Activated naive CD4-positive, alpha-beta T cell (primary cell): ENCODE measurements at places on chromosomes 4 and X.

DNA sequence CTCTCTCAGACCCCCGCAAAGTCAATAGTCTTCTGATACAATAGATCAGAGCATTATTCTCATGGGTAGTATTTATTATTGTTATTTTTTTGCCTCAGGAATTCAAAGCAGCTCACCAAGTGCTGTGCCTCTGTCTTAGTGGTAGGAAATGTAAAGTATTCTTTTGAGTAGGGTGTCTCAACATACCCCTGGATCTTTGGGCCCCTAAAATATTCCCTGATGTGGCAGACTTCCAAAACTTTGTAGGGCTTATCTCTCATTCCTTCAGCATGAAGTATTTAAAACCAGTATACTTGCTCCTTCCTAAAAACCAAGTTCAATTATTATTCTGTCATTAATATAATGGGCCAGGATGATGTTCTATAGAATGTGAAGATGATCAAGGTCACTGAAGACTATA lies 115.3 kb upstream of the ZNF827 start:
- DNase-seq, result no peak

DNA sequence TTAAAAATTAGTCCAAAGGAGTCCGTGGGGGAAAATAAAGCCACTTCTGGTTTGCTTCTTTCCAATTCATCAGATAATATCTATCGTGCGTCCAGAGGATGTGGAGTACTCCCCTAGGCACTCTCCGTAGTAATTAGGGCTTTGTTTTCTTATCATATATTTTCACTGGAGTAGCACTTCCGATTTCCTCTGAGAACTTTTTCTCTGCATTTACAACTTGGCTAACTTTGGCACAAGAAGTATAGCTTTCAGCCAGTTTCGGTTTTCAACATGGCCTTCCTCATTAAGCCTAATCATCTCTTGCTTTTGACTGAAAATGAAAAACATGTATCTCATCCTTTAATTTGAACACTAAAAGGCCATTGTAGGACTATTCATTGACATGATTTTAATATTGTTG lies 80.5 kb downstream of the CASP3 start:
- DNase-seq, result no peak

GRCh38 chr4:151313306-151314009 lies 11.9 kb downstream of the SH3D19 start:
- no peak for DNase-seq

DNA sequence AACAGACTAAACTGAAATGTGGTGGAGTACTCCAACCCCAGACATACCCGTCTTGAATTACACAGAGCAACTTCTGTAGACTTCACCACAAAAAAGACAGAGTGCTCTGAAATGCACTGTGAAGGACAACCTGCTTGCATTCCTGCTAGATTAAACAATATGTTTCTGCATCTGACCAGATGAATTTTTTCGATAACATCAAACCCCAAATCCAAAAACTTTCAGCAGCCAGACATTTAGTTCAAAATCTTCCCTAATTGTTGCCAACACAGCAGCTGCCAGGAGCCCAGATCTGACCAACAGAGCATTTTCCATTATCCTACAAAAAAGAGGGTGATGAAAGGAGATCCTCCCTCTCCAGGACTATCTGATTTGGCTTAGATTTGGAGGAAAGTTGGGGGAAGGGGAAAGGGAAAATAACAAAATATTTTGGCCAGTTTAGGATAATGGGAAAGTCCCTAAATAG lies 356.5 kb downstream of the PDGFC start:
- DNase-seq, result no peak

- DNase-seq, result no peak
Observed at GRCh38 chr4:5660185-5660584, 48.2 kb downstream of the EVC2 start.

DNA sequence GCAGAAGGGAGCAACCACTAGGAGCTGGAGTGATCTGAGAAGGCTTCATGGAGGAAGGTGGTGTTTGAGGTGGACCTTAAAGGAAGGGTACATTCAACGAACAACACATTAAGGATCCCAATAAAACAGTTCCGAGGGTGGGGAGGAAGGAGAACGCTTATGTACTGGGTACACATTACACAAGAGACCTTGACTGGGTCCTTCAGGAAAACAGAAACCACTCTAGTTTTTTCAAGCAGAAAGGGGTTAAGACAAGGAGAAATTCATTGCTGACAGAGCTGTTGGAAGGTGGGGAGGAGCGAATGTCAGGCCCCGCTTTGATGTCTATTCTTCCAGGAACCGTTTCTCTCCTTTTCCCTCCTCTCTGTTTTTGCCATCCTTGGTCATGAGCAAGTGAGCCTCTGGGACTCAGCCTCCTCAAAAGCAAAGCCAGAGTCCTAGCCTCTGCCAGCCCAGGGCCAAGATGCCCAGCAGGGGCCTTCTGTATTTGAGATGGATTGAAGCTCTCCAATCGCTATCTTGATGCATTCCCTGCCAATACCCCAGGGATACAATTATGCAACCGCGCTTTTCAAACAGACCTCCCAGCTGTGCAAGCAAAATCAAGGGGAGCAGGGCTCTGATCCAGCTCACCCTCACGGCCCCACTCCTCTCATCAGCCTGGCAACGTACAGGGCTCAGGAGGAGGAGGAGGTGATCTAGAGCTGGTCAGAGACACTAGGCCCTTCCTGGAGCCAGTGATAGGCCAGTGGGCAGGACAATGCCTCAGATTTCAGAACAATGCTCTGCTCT lies 48.4 kb downstream of the ZBTB49 start:
- no peak for DNase-seq

DNA sequence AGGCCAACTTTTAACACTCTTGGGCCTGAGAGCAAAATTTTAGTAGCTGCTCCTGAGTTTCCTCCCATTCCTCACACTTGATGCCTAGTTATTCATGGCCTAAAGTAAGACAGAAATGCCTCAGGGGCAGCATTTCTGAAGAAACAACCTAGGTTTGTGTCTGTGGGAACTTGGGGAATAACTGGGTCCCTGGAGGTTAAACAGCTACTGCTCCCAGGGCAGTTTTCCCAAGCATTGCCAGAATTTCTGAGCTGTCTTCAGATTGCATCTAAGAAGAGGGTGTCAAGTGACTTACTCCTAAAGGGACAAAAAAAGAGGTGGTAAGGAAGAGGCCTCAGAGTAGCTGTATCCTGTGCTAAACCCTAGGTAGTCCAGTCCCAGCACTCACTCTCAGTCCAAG lies 130.8 kb upstream of the ACSL4 start:
- no peak for DNase-seq

GRCh38 chrX:13101441-13102139 lies 57.2 kb upstream of the FAM9C start:
- peak; percentile 1 for DNase-seq

GRCh38 chrX:72258174-72258573 lies 18.9 kb downstream of the RPS4X start:
- no peak for DNase-seq

DNA sequence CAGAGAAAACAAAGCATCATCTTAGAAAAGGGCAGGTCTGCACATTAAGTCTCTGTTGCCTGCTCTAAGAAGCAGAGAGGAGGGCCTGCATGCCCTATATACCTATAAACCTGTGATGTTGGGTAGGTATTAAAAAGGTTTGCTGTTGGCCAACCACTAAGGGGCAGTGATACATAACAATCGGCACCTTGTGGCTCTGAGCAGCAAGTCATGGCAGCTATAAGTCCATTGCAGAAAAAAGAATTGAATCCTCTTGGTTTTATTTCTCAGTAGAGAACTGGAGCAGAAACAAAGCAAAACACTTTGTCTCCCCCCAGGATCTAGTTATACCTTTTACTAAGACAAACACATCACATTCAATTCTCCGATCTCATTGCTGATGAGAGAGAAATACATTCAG lies 1364.4 kb downstream of the STIM2 start:
- DNase-seq, result no peak

DNA sequence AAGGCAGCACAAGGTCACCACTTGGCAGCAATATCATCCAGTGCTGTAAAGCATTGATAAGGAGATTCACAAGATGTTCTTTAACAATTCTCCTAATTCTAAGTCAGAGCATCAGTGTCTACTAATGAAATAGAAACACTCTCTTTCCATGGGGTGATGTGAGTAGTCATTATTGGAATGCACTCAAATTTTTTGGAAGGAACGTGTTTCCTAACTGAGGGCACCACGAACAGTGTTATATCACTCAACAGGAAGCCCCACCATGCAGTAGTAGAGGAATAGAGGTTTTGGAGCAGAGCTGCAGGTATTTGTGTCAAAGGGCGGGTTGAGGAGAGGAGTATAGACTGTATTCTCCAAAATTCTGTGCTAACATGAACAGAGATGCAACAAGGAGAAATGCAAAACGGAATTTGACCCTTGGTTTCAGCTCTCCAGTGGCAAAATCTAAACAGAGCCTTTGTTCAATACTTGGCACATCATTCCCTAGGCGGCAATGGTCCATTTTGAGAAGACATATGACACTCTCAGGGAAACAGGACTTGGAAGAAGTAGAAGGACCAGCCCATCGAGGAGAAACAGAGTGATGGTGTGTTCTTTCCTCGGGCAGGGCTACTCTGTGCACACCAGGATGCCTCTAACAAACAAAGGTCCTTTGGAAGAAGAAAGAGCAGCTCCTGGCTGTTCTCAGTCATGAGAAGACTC lies 98.9 kb downstream of the CPEB2 start:
- DNase-seq, result no peak

DNA sequence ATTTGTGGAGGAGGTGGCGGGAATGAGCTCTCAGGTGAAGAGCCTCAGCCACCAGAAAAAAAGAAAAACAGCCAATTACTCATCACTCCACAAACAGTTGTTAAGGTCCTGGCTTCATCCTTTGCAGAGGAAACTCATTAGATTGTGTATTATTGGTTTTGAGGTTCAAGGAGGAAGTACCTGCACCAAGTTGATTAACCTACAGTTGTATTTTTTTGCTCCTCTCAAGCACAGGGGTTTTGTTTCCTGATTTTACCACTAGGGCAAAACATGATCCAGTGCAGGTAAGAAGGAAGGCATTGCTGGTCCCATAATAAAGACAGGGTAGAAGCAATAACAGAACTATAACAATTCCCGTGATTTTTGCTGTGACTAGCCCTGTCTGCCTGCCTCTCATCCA lies 84.0 kb upstream of the QRFPR start:
- DNase-seq, result no peak

- DNase-seq, result no peak
Observed at GRCh38 chr4:104465201-104465600, 29.5 kb downstream of the CXXC4 start.

GRCh38 chr4:122671919-122672490 lies 51.1 kb upstream of the IL21 start:
- DNase-seq, result no peak

DNA sequence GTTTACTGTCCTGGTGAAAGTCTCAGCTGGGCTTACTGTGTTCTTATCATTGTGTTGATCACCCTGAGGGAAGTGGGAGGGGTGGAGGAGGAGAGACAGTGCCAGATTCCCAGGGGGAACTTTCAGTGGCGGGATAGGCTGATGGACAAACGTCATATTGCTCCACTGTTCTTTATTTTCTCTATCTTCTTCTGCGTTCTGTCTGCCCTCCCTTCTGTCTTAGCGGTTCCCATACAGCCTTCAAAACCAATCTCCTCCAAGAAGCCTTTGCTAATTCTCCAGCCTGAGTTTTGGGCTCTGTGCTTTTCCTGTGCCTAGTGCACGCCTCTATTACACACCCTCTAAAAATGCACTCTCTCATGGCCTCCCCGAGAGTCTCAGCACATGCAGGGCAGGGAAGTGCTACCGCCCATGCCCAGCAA lies 448.7 kb upstream of the FAT1 start:
- no peak for DNase-seq

- no peak for DNase-seq
Observed at GRCh38 chr4:19752599-19752998, 499.1 kb upstream of the SLIT2 start.

DNA sequence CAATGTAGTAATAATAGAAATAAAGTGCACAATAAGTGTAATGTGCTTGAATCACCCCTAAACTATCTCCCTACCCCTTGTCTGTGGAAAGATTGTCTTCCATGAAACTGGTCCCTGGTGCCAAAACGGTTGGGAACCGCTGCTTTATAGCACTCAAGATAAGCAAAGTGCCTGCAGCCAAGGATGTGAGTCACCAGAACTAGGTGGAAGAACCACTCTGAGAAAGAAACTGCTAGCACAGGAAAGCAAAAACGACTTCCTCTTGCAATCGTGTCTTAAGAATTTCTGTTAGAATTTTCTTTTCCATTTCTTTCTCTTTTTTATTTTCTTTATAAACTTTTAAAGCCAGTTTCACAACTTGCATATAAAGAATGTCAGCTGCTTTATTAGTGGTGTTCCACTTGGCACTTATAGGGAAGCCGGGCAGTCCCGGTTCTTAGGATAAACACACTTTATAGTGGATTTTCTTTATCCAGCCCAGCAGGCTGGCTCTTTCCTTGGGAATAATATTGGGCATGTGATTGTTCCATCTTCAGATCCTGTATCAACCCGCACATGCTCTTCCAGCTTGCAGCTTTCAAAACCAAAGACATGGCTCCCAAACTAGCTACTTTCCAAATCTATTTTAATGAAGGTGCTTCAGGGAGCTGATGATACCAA lies 32.3 kb upstream of the CXCL8 start:
- no peak for DNase-seq

DNA sequence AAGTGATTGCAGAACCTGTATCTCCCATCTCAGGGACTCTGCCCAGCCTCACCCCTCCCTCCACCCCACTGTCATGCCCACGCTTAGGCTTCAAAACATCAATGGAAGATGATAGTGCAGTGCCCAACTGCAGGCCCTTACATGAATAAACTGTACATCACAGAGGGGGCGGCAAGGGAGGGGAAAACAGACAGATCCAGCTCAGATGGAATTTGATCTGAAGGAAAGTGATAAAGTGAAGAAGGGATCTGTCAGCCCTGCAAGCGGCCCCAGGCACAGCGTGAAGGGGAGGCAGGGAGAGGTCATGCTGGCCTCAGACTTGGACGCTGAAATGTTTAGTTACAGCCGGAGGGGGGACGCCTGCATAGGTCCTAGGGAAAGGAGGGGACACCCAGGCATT lies 38.5 kb downstream of the GYG2 start:
- DNase-seq, result no peak

DNA sequence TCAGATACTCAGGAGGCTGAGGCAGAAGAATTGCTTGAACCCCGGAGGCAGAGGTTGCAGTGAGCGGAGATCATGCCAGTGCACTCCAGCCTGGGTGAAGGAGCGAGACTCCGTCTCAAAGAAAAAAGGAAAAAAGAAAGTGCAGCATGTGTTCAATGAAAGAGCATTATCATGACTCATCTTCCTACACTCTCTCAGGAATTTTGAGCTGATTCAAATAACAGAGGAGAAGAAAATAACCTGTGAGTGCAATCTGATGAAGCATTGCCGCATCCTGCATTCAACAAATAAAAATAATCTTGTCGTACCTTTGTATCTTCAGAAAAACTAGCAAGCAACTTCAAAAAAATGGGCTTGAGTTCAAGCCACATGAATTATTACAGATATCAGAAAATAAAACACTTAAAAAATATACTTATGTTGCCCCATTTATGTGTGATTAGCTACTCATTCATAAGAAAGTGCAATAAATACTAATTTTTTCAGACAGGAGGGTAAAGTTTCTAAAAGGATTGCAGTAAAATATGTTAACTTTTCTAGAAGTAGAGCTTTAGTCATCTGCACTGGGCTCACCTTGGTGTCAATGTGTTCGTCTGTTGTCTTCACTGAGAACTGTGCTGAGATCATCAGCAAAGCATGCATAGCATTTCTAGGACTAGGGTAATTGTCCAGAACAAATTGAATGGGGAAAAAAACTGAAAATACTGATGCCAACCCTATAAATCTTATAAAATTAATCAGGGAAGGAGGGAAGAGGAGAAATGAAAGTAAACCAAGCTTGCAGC lies 90.4 kb upstream of the VCX3B start:
- DNase-seq, result no peak

GRCh38 chr4:70759126-70759525 lies 37.4 kb downstream of the RUFY3 start:
- DNase-seq, result no peak

GRCh38 chr4:54913751-54914526 lies 211.5 kb downstream of the KDR start:
- no peak for DNase-seq
